ENCODE measurements at places on chromosomes 4 and X.

GRCh38 chr4:93501946-93502345 lies 326.6 kb upstream of the ATOH1 start:
- DNase-seq: no peak

DNA sequence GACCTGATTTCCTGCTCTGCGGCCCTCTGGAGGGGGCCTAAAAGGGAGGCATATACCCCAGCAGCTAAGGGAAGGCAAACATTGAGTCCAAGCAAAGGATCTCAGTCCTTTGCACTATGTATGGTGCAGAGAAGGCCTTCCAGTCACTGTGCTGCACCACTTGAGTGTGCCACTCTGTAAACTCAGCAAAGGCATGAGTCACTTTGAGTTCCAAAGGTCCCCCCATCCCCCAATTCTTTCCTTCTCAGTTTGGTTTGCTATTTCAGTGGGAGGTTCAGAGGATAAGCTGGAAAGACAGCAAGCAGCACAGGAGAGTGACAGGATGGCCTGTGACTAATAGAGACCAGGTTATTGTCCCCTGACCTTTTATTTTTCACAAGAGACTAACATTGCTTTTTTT lies 131.3 kb downstream of the FHDC1 start:
- no peak for DNase-seq

GRCh38 chr4:147772459-147772969 lies 40.6 kb downstream of the ARHGAP10 start:
- no peak for DNase-seq

DNA sequence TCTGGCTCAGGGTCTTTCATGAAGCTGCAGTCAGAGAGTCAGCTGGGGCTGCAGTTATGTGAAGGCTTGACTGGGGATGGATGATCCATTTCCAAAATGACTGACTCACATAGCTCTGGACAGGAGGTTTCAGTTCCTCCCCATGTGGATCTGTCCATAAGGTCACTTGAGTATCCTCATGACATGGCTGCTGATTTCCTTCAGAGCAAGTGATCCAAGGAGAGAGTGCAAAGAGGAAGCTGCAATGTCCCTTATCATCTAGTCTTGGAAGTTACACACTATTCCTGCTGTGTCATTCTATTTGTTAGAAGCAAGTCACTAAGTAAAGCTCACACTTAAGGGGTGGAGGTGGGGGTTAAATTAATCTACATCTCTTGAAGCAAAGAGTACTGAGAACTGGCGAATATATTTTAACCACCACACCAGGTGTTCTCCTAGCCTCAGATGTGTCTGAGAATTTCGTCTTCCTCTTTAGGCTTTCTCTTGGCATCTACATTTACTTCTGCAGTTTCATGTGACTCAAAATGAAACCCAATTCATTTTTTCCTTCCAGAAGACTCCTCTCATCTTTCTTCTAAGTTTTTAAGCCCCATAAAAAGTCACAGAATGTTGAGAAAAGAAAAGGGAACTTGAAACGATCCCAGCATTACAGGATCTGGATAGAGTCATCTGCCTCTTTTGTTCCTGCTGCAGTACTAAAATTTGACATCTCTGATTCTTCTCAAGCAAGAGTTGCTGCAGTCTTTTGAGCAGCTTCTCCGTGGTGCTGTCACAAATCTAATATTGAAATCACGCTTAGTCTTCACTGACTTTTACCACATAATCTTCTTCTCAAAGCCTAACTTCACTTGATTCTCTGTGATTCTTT lies 3.8 kb upstream of the GRPR start:
- peak; percentile 54 for DNase-seq

DNA sequence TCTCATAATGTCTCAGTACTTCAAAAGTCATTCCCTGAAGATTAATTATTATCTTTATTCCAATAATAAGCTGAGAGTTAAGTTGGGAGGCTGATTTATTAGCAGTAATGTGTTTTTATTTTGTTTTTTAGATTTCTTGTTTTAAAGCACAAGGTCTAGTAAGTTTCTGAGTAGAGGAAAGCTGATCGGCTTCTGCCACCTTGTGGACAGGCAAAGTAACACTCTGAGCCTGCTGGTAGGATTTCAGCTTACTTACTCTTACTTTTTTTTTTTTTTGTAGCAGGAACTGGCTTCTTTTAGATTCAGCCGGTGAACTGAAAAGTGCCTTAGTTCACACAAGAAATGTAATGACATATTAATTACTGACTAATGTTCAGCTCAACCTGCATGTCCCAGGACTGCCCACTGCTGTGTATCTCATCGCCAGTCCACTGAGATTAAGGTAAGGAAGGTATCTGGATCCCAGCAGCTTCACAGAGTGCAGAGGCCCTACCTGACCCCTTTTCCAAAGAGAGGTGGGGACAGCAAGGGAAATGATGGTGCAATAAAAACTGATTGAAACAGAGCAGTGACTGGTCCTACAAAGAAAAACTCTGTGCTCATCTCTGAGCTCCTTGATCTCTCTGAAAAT lies 126.5 kb downstream of the ADGRA3 start:
- peak; percentile 75 for DNase-seq

DNA sequence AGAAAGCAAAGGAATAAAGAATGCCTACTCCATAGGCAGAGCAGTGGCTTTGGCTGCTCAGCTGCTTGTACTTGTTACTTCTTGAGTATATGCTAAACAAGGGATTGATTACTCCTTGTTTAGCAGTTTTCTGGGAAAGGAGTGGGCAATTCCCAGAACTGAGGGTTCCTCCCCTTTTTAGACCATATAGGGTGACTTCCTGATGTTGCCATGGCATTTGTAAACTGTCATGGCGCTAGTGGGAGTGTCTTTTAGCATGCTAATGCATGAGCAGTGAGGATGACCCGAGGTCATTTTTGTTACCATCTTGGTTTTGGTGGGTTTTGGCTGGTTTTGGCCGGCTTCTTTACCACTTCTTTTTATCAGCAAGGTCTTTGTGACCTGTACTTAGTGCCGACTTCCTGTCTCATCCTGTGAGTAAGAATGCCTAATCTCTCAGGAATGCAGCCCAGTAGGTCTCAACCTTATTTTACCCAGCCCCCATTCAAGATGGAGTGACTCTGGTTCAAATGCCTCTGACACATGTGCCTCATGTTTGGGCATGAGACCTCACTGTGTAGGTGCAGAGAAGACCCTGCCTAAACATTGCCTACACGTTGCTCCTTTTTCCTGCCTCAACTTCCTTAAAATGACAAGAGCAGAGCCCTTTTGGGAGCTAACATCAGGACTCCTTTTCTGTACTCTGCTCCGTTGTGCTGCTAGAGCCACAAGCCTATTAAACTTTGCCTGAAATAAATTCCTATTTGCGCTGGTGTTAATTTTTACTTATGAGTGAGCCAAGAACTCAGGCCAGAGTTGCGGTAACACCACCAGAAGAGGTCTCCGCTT lies 21.0 kb upstream of the UBA6 start:
- DNase-seq: no peak

GRCh38 chr4:121973816-121974215 lies 22.0 kb upstream of the TRPC3 start:
- DNase-seq: no peak

DNA sequence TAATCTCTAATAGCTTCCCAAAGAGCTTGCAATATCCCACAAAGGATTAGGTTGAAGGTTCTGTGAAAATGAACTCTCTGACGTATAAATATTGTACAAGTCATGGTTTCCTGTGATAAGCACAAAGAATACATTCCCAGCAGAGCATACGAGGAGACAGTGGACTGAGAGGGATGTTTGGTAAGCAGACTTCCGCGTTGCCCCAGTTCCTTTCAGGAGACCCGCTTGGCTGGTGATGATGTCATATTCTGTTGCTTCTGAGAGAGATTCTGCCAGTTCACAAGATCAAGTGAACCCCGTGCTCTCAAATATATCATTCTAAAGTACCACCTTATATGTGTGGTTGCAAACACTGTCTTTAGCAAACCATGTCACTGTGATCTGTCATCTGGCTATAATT lies 323.9 kb upstream of the CASK start:
- DNase-seq: no peak

DNA sequence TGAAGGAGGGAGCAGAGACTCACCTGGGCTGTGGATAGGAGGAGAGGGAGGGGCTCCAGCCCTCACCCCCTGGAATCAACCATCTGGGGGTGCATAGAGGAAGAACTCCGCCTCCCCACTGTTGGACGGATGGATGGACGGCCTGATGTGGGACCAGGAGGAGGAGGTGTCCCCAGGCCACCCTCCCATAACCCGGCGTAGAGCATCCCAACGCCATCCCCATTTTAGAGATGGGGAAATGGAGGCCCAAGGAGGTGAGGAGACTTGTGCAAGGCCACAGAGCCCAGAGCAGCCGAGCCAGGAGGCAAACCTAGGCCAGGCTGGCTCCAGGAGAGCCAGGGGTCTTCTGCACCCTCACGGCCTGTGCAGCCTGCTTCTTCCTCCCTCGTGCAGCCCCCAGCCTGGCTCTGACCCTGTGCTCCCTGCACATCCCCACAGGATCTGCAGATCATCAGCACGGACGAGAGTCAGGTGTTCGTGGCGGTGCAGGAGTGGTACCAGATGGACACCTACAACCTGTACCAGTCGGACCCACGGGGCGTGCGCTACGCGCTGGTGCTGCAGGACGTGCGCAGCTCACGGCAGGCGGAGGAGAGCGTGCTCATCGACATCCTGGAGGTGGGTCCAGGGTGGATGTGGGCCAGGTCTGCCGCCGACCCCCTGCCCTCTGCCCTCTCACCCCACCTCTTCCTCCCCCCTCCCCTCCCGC lies 241.0 kb upstream of the PSAPL1 start:
- no peak for DNase-seq

GRCh38 chr4:117010671-117011070 lies 74.7 kb downstream of the TRAM1L1 start:
- DNase-seq: no peak
